ENCODE measurements at places on chromosomes 4 and X. TPM values are rescaled to one million over a fixed set of nuclear protein-coding genes. Genes with fewer than 3 reads are reported as not detected.

- H3K4me3 ChIP-seq = no peak overlapping the region
- no peaks in the 10 kb centered on the region for H3K36me3 ChIP-seq
Measured at GRCh38 chrX:11446336-11446735, 153.1 kb downstream of the AMELX start.

GRCh38 chrX:142095651-142096245 is 109.3 kb downstream of the MAGEC2 start:
- DNase-seq = no peak
- H3K4me3 ChIP-seq = no peak overlapping the region
- H3K27me3 ChIP-seq = peaks cover 7% of the 10 kb centered on the region
- H3K4me1 ChIP-seq = no peaks in the 10 kb centered on the region

GRCh38 chr4:39908284-39908683 is 69.4 kb downstream of the PDS5A start:
- no peaks in the 10 kb centered on the region for H3K27me3 ChIP-seq
- H3K27ac ChIP-seq = no peak overlapping the region
- H3K4me1 ChIP-seq = peaks cover 12% of the 10 kb centered on the region
- no peak overlapping the region for H3K4me3 ChIP-seq

- H3K4me3 ChIP-seq = no peak overlapping the region
- H3K27ac ChIP-seq = no peak overlapping the region
- H3K27me3 ChIP-seq = peaks cover 6% of the 10 kb centered on the region
Measured at GRCh38 chr4:76654791-76655190, 219.8 kb downstream of the SHROOM3 start.

- no peaks in the 10 kb centered on the region for H3K27me3 ChIP-seq
- H3K27ac ChIP-seq = no peak overlapping the region
- DNase-seq = no peak
- no peaks in the 10 kb centered on the region for H3K4me1 ChIP-seq
- no peak overlapping the region for H3K4me3 ChIP-seq
- H3K36me3 ChIP-seq = no peaks in the 10 kb centered on the region
Measured at GRCh38 chr4:125350470-125351135, 35.8 kb downstream of the FAT4 start.

GRCh38 chr4:139625093-139625455 is 40.5 kb upstream of the MGST2 start:
- H3K4me1 ChIP-seq = no peaks in the 10 kb centered on the region
- H3K36me3 ChIP-seq = no peaks in the 10 kb centered on the region

DNA sequence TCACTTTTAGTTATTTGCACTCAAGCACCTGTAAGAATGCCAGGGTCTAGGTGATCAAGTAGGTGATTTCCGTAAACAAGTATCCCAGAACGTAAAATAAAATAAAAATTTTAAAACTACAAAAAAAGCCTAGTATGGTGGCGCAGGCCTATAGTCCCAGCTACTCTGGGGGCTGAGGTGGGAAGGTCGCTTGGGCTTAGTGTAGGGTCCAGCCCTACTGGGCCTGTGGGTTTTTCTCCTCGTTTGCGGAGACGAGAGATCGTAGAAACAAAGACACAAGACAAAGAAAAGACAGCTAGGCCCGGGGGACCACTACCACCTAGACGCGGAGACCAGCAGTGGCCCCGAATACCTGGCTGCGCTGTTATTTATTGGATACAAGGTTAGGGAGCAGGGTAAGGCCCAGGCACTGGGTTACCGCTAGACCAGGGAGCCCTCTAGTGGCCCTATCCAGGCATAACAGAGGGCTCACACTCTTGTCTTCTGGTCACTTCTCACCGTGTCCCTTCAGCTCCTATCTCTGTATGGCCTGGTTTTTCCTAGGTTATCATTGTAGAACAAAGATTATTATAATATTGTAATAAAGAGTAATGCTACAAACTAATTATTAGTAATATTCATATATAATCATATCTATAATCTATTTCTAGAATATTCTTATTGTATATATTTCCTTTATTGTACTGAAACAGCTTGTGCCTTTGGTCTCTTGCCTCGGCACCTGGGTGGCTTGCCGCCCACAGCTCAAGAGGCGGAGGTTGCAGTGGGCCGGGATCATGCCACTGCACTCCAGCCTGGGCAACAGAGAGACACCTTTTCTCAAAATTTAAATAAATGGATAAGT is 38.4 kb downstream of the SAGE1 start:
- H3K4me3 ChIP-seq = no peak overlapping the region
- no peak overlapping the region for H3K27ac ChIP-seq
- no peaks in the 10 kb centered on the region for H3K4me1 ChIP-seq
- H3K36me3 ChIP-seq = no peaks in the 10 kb centered on the region

The FGFRL1 gene
- 15.9 TPM for total RNA-seq

The PABPC4L gene
- total RNA-seq = not detected

The GPC4 gene
- total RNA-seq = not detected

The GPM6B gene
- total RNA-seq = not detected

The EDA2R gene
- 10.5 TPM for total RNA-seq

All from activated T-cell treated with anti-CD3 and anti-CD28 coated beads, Interleukin-2, amount 50 U/mL, for 72 hours (primary cell).